Right atrium auricular region (tissue), 2 donors: ENCODE measurements at places on chromosomes 4 and X.

DNA sequence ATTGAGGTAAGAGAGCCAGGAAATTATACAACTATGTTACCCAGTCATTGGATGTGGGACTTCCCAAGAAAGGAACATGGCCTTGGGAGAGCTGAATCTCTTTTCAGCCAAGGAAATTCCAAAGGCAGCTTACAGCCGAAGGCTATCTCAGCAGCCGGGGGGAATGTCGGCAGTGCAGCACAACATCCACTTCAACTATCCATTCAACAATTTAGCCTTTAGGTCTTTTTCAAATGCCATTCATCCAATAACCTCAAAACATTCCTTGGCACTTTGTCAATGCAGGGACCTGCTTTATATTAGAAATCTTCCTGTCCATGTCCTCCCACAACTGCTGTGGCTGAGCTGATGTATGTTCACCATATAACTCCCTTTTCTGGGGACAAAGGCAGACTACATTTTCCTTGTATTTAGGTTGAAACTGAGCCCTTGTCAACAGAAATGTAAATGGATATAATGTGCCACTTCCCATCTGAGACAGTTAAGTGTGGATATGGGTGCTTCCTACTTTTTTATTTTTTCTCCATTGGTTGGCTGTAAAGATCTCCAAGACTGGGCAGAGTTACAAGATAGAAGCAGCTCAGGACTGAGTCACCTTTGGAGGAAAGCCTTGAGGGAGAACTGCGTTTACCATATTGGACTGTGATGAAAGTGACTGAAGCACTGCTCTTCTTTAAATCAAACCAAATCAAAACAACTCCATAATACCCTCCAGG is 94.8 kb downstream of the GPRIN3 start:
- no peaks in the 10 kb centered on the region for H3K4me1 ChIP-seq
- no peaks in the 10 kb centered on the region for H3K27me3 ChIP-seq
- H3K27ac ChIP-seq: no peak overlapping the region
- no peaks in the 10 kb centered on the region for H3K36me3 ChIP-seq

- no peak overlapping the region for H3K4me3 ChIP-seq
- no peak overlapping the region for H3K27ac ChIP-seq
- no peaks in the 10 kb centered on the region for H3K36me3 ChIP-seq
- peaks cover 59% of the 10 kb centered on the region for H3K4me1 ChIP-seq
- no peaks in the 10 kb centered on the region for H3K27me3 ChIP-seq
Observed at GRCh38 chr4:108001540-108002135, 11.9 kb downstream of the HADH start.

DNA sequence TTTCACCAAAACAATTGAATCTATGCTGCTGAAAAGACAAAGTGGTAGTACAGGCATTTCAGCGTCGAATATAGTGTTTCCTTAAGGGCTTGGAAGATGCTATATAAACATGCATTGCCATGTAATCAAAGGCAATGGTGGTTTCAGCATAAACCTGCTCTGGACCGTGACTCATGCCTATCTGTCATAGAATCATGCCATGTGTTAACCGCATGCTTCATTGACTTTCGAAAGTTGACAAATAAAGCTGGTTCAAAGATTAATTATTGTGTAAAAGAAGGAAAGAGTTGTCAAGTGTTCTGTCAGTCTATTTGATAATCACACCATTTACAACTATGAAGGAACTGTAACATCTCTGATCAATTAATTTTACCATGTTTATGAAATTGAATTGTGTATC is 83.2 kb downstream of the FUNDC1 start:
- no peak overlapping the region for H3K27ac ChIP-seq
- H3K4me3 ChIP-seq: no peak overlapping the region
- H3K36me3 ChIP-seq: no peaks in the 10 kb centered on the region

DNA sequence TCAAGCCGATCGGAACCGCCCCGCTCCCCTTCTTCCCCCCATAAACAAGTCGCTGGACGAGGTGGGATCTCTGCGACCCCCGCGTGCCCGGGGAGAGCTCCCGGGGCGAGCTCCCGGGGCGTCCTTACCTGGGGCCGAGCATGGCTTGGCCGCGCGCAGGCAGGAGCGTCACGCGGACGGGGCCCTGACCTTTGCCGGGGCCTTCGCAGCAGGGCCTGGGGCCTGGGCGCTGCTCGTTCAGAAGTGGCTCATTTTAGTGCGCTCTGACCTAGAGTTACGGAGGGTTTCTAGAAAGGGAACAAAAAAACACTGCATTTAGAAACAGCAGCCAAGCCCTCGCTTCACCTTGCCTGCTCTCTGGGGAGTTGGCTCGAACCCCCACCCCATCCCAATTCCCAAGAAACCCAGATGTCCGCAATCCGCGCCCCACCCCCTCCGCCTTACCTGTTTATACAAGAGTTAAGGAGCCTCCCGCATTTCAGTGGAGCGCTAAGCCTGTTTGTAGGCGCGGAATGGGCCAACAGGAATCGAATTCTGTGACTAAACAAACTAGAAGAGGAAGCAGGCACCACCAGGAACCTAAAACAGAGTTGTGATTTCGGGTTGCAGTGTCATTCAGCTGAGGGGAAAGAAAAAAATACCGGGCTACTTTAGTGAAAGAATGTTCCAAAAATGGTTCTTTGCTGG is 814 bp upstream of the RBM47 start:
- peak; percentile 64 for DNase-seq
- peak overlapping the region; percentile 35 for H3K27ac ChIP-seq
- peak overlapping the region; percentile 55 for H3K4me3 ChIP-seq
- H3K27me3 ChIP-seq: no peaks in the 10 kb centered on the region

DNA sequence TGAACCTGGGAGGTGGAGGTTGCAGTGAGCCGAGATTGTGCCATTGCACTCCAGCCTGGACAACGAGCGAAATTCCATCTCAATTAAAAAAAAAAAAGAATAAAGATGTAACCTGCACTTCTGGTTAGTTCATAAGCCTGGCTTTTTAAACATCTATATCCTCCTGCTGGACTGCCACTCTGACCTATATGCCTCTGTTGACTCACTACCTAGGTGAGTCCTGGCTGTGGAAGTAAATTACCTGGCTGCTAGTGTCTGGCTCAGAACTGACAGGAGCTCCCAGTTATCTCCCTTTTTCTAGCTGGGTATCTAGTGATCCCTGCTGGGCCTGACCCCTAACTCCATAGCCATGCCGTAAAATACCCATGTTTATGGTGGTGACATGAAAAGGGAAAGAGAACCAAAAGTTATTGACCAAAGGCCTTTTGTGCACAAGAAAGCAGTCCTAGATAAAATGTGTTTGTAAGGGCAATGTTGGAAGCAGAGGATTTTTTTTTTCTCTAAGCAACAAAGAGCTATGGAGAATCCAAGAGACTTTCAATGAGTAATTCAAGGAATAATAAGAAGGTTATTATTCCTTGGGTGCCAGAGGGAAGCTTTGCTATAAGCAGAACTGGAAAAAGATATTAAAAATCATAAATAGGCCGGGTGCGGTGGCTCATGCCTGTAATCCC is 10.4 kb upstream of the G3BP2 start:
- H3K36me3 ChIP-seq: no peaks in the 10 kb centered on the region
- no peak for DNase-seq
- H3K4me1 ChIP-seq: no peaks in the 10 kb centered on the region
- no peak overlapping the region for H3K27ac ChIP-seq

- H3K4me1 ChIP-seq: no peaks in the 10 kb centered on the region
- H3K27ac ChIP-seq: no peak overlapping the region
- no peak overlapping the region for H3K4me3 ChIP-seq
- H3K27me3 ChIP-seq: no peaks in the 10 kb centered on the region
- H3K36me3 ChIP-seq: no peaks in the 10 kb centered on the region
Observed at GRCh38 chr4:74262522-74262921, 45.7 kb upstream of the EPGN start.

GRCh38 chr4:158824425-158825274 is 55.8 kb downstream of the FNIP2 start:
- H3K4me3 ChIP-seq: no peak overlapping the region
- no peaks in the 10 kb centered on the region for H3K4me1 ChIP-seq
- no peaks in the 10 kb centered on the region for H3K27me3 ChIP-seq
- no peak for DNase-seq
- peaks cover 5% of the 10 kb centered on the region for H3K36me3 ChIP-seq

GRCh38 chr4:143498021-143498420 is 15.5 kb upstream of the SMARCA5 start:
- no peaks in the 10 kb centered on the region for H3K4me1 ChIP-seq
- no peak for DNase-seq
- H3K27ac ChIP-seq: no peak overlapping the region
- no peaks in the 10 kb centered on the region for H3K36me3 ChIP-seq

- no peaks in the 10 kb centered on the region for H3K27me3 ChIP-seq
- H3K27ac ChIP-seq: no peak overlapping the region
- no peak for DNase-seq
- no peaks in the 10 kb centered on the region for H3K4me1 ChIP-seq
- no peak overlapping the region for H3K4me3 ChIP-seq
Observed at GRCh38 chr4:83771113-83771705, 235.3 kb downstream of the GPAT3 start.

- no peak overlapping the region for H3K27ac ChIP-seq
- no peaks in the 10 kb centered on the region for H3K27me3 ChIP-seq
- H3K4me1 ChIP-seq: no peaks in the 10 kb centered on the region
- H3K4me3 ChIP-seq: no peak overlapping the region
Observed at GRCh38 chr4:128924951-128925350, 115.5 kb downstream of the JADE1 start.

DNA sequence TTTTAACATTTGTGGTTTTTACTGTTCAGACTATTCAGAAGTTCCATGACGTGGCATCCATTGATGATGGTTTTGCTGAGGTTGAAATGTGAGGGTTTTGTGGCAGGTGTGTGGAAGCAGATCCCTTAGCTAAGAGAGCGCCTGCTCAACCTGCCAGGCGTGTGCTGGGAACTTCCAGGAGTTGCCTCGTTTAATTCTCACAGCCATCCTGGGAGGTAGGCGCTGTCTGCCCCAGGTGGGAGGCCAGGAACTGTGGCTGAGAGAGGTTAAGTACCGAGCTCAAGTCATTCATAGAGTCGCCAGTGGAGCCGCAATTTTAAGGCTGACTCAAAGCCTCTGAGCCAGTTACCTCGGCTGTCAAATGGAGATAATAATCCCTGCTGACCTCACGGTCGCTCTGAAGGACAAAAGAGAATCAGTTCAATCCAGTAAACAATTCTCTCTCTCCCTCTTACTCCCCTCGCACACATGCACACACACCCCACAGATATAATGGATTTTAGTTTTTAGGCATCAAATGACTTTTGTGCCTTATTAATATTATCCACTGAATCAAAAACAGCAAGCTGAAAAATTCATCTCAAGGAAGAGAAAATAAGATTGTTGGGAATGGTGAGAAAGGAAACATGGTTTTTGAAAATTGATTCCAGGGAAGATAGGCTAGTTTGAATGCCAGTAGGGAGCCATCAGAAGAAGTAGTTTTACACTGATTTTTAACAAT is 171.3 kb downstream of the PTTG2 start:
- no peak overlapping the region for H3K4me3 ChIP-seq
- H3K27ac ChIP-seq: peak overlapping the region; percentile 45
- H3K27me3 ChIP-seq: no peaks in the 10 kb centered on the region
- H3K4me1 ChIP-seq: no peaks in the 10 kb centered on the region
- peaks cover 30% of the 10 kb centered on the region for H3K36me3 ChIP-seq

DNA sequence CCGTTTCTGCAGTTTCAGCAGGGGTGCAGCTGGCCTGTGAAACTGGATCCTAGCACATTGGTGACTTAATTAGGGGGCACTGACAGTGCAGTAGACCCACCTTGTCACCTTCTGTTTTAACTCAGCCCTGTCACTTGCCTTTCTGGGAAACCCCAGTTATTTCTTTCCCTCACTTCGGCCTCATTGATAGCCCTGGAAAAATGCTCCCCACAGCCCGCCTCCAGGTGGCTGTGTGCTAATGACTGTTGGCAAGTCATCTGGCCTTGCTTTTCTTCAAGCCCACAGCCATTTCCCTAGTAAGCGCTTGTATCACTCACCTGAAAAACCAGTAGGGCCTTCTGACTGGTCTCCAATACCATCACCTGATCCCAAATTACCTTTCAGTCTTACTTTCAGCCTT is 3.3 kb downstream of the CXCR3 start:
- H3K36me3 ChIP-seq: peaks cover 35% of the 10 kb centered on the region
- H3K27ac ChIP-seq: no peak overlapping the region

DNA sequence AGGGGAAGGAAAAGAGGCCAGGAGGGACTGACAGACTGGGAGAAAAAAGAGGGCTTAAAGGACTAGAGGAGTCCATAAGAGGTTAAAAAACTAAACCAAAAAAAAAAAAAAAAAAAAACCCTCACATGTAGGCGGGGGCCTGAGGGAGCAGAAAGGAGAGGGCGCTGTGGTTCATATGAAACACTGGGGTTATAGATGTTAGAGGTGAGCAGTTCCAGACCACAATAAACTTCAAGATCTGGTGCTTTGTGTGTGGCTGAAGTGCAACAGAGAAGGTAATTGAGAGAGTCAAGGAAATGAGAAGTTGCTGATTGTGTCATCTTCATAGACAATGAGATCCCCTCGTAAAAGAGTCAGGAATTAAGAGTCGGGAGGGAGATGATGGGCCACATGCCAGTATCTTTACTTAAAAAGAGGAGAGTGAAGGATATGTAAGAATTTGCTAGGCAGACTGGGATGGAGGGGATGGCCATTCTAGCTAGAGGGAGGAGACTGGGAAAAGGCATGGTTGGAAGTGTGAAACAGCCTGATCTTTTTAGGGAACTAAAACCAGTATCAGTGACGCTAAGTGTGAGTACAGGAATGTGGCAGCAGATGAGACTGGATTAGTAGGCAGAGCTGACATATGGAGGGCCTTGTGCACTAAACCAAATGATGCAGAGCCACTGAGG is 18.4 kb upstream of the OGT start:
- H3K27ac ChIP-seq: no peak overlapping the region
- no peak overlapping the region for H3K4me3 ChIP-seq
- H3K4me1 ChIP-seq: no peaks in the 10 kb centered on the region
- H3K36me3 ChIP-seq: no peaks in the 10 kb centered on the region
- DNase-seq: no peak

GRCh38 chr4:70994387-70995099 is 1.1 kb downstream of the DCK start:
- no peaks in the 10 kb centered on the region for H3K4me1 ChIP-seq
- H3K4me3 ChIP-seq: peak overlapping the region; percentile 87
- H3K27me3 ChIP-seq: no peaks in the 10 kb centered on the region
- H3K27ac ChIP-seq: peak overlapping the region; percentile 89

DNA sequence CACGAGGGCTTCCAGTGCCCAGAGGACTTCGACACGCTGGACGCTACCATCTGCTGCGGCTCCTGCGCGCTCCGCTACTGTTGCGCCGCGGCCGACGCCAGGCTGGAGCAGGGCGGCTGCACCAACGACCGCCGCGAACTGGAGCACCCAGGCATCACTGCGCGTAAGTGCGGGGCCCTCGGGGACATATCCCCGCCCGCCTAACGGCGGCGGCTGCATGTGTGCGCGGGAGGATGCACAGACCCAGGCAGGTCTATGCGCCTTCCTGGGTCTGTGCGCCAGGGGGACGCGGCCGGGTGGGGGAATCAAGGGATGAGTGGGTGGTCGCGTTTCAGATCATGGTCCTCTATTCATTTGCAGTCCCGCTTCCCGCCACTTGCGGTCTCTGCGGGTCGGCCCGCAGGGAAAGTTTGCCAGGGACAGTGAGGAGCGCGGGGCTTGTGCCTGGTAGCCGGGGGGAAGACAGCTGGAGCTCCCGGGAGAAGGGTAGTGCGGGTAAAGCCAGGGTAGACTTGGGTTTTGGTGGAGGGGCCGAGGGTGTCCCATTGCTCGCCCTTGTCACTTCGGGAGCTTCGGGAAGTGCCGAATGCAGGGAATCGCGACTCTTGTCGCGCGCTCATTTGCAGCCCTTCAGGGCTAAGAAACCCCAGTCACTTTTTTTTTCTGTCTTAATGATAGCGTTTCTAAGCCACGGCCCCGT is 1.0 kb downstream of the SHISA3 start:
- H3K4me3 ChIP-seq: peak overlapping the region; percentile 47
- H3K27ac ChIP-seq: peak overlapping the region; percentile 45
- DNase-seq: no peak
- H3K36me3 ChIP-seq: no peaks in the 10 kb centered on the region
- H3K4me1 ChIP-seq: no peaks in the 10 kb centered on the region
- peaks cover 6% of the 10 kb centered on the region for H3K27me3 ChIP-seq
